ENCODE measurements at places on chromosomes 11 and 22.

GRCh38 chr11:28961726-28962125 is 853.5 kb downstream of the METTL15 start:
- no peak for DNase-seq

- DNase-seq: no peak
Measured at GRCh38 chr22:45298934-45299505, 10.7 kb upstream of the FAM118A start.

DNA sequence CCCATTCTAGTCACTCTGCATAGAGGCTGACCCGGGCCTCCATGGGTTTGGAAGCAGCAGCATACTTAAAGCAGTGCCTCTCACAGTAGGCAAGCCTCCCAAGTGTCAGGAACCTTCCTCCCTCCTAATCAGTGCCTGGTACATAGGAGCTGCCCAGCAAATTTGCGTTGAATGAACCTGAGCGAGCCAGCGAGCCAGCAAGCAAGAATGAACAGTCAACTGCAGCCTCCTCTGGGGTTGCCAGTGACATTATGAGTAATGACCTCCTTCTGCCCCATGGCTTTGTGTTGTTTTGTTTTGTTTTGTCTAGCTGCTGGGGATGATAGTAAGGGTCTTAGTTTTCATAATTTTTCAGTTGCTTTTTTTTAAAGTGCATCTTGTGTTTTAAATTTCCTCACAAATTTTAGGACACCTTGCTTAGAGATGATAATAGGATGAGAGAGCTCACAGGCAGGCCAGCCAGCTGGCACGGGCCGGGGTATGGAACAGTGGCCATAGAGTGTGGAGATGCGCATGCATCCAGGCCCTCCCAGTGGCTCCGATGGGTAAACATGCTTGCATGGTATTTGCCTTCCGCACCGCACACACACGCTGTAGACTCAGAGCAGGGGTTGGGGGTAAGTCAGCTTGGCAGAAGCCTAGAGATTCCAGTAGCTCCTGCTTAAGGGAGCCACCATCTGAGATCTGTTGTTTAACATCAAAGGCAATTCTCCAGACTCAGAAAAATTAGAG is 36.1 kb downstream of the TTC12 start:
- DNase-seq: no peak

GRCh38 chr11:67641338-67642172 is 2.0 kb upstream of the TBX10 start:
- no peak for DNase-seq

- no peak for DNase-seq
Measured at GRCh38 chr11:28627690-28628255, 519.6 kb downstream of the METTL15 start.

GRCh38 chr11:56783448-56784041 is 35.0 kb upstream of the OR9G4 start:
- DNase-seq: peak; percentile 13

DNA sequence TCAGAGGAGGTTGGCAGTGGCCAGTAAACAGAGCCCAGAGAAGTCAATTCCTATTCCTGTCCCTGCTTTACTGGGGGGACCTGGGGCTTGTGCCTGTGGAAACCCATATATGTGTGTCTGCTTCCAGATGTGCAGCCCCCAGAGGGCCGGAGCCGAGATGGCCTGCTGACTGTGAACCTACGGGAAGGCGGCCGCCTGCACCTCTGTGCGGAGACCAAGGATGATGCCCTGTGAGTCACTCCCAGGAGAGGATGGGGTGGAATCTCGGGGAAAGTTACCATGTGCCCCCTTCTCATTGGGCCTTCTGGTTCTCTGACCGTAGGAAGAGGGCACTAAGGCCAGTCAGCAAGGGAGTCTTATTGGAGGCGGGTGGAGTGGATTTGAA is 5.3 kb downstream of the PLEKHB1 start:
- DNase-seq: no peak

DNA sequence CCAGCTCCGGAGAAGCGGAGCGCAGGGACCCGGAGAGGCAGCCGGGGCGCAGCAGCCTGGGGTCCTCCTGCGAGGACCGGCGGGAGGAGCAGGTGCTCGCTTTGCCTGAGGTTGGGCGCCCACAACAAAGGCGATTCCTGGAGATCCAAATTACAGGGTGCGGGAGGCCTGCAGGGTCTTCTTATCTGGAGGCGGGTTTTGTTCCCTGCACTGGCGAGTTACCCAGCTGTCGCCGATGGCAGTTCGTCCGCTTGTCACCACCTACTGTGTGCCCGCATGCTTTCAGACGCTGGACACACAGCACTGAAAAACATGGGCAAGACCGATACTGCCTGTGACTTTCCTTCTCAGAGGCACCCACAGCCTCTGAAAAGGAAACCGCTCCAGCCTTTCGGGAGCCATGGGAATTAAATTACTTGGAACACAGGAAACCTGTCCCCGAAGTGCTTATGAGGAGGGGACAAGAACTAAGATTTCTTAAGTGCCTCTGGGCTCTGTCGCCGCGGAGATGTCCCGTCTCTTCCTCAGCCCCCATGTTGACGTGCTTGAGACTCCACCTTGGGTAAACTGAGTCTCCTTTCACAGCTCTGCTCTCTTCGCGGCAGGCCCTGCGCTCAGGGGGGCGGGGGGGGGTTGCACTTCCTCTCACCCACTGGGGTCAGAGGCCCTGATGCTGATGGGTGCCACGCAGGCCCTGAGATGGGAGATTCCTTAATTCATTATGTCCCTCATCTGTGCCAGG is 1.3 kb upstream of the ZFTA start:
- no peak for DNase-seq

DNA sequence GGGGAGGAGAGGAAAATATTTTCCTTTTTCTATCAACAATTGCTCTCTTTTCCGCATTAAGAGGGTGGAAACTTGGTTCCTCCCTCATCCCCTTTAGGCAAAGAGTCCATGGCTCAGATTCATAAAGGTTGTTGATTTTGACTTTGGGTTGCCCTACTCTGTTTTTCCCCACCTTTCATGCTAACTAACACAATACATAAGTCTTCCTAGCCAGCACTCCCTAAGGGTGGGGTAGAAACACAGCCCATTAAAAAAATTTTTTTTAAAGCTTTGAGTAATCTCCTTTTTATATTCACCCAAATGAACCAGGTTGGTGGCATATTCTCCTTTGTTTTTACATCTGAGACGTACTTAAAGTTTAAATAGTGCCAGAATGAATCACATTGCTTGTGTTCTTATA is 20.0 kb upstream of the LIN7C start:
- no peak for DNase-seq

- DNase-seq: no peak
Measured at GRCh38 chr11:73480677-73481076, 104.5 kb downstream of the RELT start.

GRCh38 chr22:37559901-37560607 is at the start of gene CDC42EP1:
Gene CDC42EP1 (plus strand): TSS chr22:37560480. CDS start chr22:37566350, 5,870 bp downstream.
- no peak for DNase-seq

GRCh38 chr11:50088231-50088630 is 55.6 kb downstream of the OR4C45 start:
- no peak for DNase-seq

- no peak for DNase-seq
Measured at GRCh38 chr22:36363349-36363981, 24.3 kb downstream of the MYH9 start.

Measured in smooth muscle cell of the brain vasculature (primary cell).